ENCODE measurements at places on chromosomes 5 and 9.

GRCh38 chr5:32584646-32585045, 711 bp upstream of the SUB1 start:
- DNase-seq, result peak; percentile 19

DNA sequence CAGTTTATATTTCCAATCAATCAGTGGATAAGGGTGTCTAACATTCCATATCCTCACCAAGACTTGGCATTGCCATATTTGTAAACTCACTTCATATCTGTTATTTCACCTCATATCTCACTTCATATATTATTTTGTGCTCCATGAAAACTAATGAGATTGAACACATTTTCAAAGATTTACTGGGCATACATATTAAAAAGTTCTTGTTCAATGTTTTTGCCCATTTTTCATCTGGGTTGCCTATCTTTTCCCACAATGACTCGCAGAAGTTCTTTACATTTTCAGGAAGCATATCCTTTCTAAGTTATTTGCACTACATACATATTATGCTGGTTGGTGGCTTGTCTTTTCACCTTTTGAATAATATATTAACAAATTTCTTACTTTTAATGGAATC, 15.3 kb downstream of the ZNF510 start:
- DNase-seq, result no peak

DNA sequence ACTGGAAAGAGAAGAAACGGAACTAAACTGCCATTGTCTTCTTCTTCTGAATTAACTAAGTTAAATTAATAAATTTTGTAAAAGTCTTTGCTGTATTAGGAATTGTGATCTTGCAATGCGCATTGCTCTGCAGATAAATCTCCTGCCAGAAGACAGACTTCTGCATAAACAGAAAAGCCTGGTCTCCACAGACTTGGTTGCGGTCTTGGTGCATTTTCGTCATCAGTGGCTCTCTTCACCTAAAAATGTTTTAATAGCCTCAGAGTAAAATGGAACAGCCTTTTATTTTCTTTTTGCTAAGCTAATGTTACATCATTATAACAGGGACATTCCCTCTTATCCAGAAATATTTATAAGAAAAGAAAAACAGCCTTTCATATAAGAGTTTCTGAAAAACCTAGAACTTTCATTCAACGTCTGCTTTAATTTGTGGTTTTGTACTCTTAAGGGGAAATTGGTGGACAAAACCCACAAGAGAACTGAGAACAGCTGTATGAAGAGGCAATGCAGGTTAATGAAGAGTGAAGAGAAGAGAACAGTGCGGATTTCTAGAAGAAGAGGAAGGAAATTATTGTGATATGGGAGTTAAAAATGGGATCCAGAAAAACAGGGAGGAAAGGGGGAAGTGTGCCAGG, 10.1 kb downstream of the IFNA5 start:
- no peak for DNase-seq

DNA sequence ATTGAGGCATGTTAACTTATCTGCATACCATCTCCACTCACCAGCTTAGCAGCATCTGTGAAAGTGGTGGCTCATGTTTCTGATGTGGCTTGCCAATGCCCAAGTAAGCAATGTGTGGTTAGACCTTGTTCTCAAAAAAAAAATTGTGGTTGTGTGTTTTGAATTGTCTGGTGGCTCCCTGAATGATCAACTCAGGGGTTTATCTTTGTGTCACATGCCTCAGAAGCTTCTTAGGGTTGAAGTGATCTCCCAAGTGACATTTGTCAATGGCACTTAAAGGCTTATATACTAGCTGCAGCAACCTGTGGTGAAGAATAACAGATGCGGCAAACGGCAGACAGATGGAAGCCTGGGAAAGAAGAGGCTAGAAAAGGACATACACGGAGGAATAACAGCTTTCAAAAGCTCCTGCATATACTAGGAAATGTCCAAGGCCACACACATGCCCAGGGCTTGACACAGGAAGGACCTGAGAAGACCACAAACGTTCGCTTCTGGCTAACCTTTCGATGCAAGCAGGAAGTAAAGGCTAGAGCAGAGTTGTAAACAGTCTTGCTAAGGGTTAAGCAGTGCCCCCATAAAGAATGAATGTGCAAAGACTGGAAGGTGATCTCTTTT, 42.2 kb upstream of the FSD1L start:
- DNase-seq, result peak; percentile 59

- peak; percentile 28 for DNase-seq
Measured at GRCh38 chr5:144156767-144157171, 13.7 kb downstream of the YIPF5 start.

- no peak for DNase-seq
Measured at GRCh38 chr5:66739951-66740350, 143.8 kb downstream of the MAST4 start.

DNA sequence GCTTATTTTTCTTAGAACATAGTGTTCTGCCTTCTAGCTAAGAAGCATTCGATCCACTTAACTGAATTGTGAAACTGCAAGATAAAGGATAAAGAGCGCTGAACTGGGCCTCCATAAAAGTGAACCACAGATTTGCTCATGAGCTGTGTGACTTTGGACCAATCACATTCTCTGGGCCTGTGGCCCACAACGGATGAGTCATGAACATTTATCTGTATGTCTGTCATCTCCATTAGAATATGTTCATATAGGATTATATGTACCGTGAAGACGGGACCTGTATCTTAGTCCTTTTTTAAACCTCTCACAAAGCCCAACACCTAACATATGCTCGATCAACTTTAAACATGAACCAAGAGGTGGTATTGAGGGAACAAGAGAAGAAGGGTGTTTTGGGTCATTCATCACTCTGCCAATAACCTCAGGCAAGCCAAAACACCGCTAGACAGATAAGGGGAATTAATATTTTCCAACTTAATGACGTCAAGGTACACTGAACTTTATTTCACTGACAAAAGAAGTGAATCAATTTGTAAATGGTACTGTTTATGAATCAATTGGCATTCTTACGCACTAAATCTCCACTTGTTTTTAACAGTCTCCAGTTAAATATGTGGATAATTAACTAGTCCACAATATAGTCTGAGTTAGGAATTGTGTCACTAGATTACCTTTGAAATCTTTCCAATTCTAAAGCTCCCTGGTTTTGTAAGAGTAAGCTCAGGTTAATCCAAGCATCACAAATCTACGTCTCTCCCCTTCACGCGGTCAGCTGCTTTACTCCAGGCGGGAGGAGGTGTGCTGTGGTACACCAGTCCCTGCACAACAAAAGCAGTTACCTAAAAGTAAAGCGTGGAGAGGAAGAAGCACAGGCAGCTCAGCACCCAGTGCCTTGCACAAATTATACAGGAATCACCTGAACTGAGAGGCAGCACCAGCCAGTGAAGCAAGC, 1.6 kb downstream of the TMEM245 start:
- DNase-seq, result peak; percentile 72

- peak; percentile 91 for DNase-seq
Measured at GRCh38 chr5:84393969-84394368, 9.3 kb upstream of the EDIL3 start.

- no peak for DNase-seq
Measured at GRCh38 chr5:95884017-95884325, 61.4 kb upstream of the GLRX start.

- no peak for DNase-seq
Measured at GRCh38 chr9:70951749-70952727, 169.4 kb downstream of the TRPM3 start.

- no peak for DNase-seq
Measured at GRCh38 chr5:73022471-73023169, 66.8 kb downstream of the FCHO2 start.

- DNase-seq, result no peak
Measured at GRCh38 chr5:8683496-8683895, 814.5 kb downstream of the MTRR start.

GRCh38 chr5:90528601-90529193, 687 bp downstream of the LYSMD3 start:
- peak; percentile 27 for DNase-seq

DNA sequence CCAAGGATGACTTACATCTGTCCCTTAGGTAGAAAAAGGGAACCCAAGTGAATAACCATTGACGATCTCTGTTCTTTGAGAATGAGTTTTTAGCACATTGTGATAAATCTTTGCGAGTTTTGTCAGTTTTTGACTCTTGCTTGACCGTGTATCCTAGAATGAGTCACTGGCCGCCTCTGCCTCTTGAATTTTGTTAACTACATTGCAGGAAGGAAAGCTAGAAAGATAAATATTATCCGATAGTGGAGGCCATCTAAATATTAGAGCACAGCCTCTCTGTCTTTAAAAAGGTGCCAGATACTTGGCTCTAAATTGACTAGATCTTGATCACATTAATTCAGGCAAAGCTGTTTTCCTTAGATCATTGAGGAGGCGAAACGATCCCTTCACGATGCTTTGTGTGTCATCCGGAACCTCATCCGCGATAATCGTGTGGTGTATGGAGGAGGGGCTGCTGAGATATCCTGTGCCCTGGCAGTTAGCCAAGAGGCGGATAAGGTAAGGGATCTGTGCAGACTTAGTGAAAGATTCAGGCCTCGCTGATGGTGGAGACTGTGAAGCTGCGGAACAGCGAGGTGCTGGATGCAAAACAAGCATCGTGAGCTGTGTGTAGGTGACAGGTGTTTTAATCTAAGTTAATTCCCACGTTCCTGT, 12.2 kb downstream of the CCT5 start:
- DNase-seq, result peak; percentile 14

- no peak for DNase-seq
Measured at GRCh38 chr9:120859361-120859760, 16.6 kb upstream of the PSMD5 start.

- peak; percentile 78 for DNase-seq
Measured at GRCh38 chr9:124133727-124134126, 122.2 kb downstream of the LHX2 start.

DNA sequence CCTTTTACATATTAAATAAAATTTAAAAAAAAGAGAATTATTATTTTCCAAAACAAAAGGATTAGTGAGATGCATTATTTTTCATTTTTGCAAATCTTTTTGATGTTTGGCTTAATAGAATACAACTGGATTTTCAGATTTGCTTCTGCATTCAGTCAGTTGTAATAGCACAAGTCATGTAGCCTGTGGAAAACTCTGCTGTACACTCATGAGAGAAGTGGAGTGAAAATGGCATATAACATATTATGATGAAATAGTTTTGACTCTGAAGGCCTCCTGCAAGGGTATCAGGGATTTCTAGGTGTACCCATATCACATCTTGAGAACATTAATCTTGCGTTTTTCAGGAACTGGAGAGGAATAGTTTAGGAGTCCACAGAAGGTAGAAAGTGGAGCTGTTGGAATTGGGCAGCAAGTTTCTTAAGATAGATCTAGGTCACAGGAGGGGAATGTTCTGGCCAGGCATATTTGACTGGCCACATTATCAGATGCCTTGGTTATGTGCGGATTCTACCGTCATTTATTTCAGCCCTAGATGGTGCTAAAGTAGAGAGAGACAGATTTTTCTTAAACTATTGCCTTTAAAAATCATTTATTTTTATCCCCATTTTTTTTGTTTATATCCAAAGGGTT, 16.4 kb downstream of the LNPEP start:
- DNase-seq, result no peak

DNA sequence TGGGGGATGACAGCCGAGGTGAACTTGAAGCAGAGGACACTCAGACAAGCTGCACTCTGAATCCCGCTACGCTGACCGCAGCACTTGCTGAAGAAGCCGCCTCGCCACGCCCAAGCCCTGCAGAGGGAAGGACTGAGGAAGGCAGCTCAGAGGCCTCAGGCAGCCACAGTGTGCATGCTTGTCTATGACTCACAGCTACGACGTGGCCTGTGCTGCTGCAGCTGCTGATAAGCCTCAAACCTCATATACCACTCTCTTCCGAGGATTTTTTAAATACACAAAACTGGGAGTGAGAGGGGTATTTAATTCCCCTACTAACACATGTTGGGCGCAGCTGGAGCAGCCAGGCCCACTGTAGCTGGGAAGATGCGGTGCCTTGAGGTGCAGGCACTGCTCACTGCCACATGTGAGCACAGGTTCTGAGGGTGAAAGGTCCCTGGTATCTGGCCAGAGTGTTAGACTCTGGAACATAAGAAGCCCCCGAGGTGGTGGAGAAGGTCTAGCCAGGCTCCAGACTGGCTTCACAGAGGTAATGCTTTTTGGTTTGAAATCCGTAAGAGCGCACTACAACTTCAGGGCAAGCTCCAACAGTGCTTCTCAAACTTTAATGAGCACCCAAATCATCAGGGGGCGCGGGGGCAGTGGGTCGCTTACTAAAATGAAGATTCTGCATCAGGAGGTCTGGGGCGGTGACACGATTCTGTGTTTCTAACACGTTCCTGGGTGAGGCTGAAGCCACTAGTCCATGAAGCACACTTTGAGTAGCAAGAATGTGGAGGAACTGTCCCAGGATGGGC, 196.8 kb downstream of the AUH start:
- peak; percentile 27 for DNase-seq

DNA sequence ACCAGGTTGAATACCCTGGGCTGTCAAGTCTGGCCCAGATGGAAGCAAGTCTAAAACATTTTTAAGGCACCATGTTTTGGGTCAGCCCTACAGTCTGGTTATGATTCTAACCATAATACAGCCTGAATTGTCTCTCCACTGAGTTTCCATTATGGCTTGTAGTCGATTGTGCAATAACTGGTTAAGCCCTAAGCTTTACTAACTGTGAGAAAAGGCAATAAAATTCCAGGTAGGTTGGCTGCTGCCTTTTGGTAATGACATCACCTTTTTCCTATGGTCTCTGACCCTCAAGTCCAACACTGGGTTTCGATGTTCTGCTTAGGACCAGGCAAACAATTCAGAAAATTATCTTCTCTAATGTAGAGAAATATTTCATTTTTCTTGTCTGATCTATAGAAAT, 243.3 kb downstream of the ACTL7B start:
- DNase-seq, result no peak

- no peak for DNase-seq
Measured at GRCh38 chr5:12367973-12368372, 463.7 kb upstream of the CTNND2 start.

GRCh38 chr9:109020581-109021511, 7.5 kb upstream of the CTNNAL1 start:
- no peak for DNase-seq

DNA sequence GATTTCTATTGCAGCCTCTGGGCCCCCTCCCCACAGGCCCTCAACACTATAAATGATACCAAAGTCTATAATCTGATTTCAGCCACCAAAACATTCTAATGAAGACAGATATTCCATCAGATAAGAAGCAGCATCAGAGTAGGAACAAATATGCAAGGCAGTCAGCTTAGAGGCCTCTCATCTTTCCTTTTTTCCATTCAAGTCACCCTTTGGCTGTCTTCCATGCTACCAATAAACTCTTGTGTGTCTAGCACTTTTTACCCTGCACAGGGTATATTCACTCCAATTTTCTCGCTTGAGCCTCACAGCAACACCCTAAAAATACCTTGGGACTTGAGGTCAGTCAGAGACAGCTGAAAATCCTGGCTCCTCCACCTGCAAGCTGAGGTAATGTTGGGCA, 193.7 kb downstream of the BRINP1 start:
- DNase-seq, result no peak
